ENCODE measurements at places on chromosomes 5 and 9.

DNA sequence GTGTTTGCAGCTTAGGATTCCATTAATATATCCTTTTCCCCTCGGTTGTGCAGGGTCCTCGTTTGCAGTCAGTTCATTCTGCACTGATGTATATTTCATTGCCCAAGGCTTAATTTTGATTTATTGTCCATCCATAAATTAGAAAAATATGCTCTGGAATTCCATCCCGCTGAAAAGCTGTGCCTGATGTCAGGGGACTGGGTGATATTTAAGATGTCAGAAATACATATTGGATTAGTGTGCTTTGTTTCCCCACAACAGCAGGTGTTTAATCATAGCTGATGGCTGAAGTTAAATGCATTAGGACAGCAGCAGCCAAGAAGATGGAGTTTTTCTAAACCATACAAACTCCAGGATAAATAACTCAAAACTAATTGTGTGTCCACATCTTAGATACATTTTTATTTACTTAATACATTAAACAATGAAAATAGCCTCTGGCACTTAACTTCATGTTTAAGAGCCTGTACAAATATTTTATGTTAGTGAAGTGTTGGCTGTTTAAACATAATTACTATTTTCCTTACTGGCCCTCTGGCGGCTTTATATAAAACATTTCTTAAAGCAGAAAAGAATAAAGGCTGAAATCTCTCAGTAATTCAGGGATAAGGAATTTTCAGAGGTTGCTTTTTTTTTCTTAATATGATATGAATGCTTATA, 170.4 kb upstream of the TBCA start:
- no peak for DNase-seq

DNA sequence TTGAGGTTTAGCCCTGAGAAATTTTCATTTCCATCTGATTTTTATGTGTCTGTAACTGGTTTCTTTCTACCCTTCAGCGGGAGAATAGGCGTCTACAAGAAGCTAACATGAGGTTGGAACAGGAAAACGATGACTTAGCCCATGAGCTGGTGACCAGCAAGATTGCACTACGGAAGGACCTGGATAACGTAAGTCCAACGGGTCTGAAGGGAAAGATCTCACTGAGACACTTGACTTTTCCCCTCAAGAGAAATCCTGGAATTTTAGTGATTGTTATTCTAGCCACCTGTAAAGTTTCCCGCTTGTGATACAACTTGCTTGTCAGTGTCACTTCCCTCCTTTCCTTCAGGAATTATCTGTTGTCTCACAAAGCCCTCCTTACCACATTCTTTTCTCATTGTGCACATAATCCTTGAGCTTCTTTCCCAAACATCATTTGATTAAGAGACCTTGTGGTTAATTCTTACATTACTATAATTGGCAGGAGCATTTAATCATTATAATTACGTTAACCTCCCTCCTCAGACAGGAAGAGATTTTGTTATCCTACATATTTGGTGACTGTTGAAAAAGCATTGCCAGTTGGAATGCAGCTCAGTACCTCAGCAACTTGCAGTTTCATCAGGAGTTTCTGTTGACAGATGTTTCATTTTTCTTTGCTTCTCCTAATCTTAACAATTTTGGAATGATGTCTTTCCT, 56.9 kb downstream of the GPR21 start:
- DNase-seq = no peak

GRCh38 chr9:75672478-75672877, 218.0 kb upstream of the PCSK5 start:
- no peak for DNase-seq

- DNase-seq = no peak
Measured at GRCh38 chr9:75238311-75238976, 150.1 kb downstream of the OSTF1 start.

DNA sequence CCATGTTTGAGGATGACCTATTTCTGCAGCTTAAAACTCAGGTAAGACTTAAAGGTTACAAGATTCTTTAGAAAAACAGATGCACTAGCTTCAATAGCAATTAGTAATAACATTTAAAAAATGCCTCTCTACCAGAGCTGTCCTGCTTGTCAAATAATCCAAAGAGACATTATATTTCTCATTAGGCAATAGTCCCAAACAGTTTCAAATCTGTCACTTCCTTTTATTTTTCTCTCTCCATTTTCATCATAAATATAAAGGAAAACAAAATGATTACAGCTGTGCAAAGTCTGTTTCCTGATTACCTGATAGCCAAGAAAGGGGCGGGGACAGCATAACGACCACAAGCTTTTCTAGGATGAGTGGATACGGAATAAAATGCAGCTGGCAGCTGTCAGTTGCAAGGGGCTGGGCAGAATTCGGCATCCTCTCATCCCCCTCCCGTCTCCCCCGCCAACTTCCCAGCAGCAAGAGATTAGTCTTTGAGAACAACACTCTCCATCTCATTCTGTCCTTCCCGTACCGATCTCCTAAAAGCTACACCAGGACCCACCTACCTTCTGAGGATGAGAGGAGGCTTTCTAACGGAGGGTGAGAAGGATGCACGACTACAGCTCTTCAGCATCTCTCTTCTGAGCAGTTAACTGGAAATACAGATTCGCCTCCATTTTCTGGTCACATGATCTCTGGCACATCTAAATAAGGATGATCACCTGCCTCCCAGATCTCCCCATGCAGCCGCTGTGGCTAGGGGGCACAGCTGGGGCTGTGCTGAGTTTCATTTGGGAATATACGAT, 72.5 kb upstream of the PCA3 start:
- DNase-seq = no peak

- no peak for DNase-seq
Measured at GRCh38 chr5:60843936-60844905, at the start of gene ELOVL7. TSS of gene ELOVL7 (minus strand) at chr5:60844269. CDS start at chr5:60787397, 56,872 bp downstream.

GRCh38 chr5:151338734-151339133, 8.6 kb downstream of the SLC36A2 start:
- DNase-seq = no peak

GRCh38 chr5:79564798-79565279, 47.4 kb upstream of the TENT2 start:
- DNase-seq = no peak

DNA sequence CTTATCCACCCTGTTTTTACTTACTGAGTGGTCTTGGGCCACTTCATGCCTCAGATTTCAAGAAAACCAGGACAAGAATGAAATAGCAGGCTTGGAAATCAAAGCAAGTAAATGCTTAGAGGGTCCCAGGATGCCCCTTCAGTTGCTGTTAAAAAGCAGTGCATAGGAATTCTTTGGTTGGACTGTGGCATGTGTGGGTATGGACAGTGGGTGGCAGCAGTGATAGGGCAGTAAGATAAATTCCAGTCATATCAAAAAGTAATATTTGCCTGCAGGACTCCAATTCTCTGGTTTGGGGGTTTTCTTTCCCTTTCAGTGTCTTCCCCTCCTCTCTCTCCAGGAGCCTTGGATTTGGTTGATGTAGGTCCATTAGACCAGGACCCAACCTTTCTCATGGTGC, 306.7 kb upstream of the CLINT1 start:
- DNase-seq = no peak

- DNase-seq = no peak
Measured at GRCh38 chr5:133996683-133997252, 8.0 kb downstream of the VDAC1 start.

- no peak for DNase-seq
Measured at GRCh38 chr5:158212917-158213316, 354.0 kb upstream of the CLINT1 start.

DNA sequence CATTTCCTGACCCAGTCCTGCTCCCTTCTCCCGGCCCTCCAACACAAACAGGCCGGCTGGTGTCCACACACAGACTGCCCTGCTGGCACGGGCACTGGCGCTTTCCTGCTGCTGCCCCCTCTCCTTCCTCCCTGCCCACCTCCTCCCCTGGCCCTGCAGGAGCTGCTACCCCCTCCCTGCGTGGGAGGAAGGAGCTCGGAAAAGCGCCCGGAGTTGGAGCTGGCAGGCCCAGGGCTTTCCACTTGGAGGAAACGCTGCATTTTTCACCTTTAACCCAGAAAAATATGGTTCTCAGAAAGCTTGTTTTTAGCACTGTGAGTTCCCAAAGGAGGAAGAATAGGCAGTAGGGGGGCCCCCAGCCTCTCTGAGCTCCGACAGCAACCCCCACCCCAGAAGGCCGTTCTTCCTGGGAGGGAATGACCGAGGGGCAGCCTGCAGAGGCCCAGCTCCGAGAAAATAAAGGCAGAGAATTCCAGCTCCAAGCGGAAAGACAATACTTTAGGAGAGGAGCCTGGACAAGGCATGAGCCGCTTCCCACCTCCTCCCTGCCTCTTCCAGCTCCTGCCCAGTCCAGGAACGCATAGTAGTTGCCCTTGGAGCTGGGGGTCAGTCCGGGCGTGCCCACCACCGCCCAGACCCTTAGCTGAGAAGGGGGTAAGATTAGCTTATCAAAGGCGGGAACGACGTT, 88.9 kb downstream of the LIFR start:
- peak; percentile 82 for DNase-seq

DNA sequence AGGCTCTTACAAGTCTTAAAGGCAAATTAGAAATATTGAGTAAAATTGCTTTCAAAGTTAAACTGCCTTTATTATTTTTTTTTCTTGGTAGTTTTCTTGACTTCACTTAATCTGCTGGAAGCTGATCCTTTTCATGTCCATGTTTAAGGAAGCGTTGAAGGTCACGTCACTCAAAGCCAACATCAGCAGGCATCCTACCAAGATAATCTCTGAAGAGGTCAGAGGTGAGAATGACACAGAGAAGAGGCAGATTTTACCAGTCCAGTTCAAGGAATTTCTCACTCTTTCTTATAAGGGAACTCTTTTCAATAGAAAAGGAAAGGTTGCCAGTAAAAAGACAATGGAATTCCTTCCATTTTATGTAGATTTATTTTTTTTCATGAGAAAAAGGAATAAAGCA, 259.8 kb downstream of the ANXA1 start:
- DNase-seq = no peak

GRCh38 chr9:2153630-2154217, 138.6 kb downstream of the SMARCA2 start:
- DNase-seq = no peak

DNA sequence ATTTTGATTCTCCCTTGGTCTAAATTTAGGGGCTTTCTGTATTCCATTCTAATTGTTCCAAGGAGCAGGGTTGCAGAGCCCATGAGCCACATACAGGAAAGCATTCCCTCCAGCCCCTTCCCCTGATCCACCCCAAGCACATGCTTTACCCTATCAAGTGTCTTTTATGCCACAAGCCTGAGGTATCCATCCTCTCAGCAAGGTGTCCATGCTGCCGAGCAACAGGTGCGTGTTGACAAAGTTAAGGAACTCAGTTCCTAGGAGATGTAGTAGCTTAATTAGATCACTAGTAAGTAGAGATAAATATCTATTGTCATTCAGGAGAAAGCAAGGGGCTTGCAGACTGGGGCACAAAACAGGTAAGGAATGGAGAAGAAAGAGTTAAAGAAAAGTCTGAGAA, 57.8 kb downstream of the FEM1C start:
- DNase-seq = no peak

- DNase-seq = no peak
Measured at GRCh38 chr5:63923914-63924313, 38.3 kb downstream of the HTR1A start.

DNA sequence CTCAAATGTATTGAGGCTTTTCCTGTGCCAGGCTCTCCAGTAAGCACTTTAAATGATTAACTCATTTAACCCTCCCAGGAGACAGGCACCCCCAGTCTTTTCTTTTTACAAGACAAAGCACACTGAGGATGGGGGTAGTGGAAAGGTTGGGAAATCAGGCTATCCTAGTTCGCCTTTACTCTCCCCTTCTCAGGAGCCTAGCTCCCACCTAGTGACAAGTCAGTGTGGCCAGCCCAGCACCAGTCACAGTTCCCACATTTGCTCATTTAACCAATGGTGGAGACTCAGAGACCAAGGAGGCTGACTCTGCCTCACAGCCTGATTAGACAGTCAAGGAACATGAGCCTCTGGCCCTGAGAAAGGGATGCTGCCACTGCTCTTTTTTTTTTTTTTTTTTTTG, 3.5 kb downstream of the ALDH7A1 start:
- no peak for DNase-seq

GRCh38 chr5:172959824-172960799, 888 bp downstream of the RPL26L1 start:
- DNase-seq = no peak

Data from uterus (tissue), 4 donors.